T-helper 9 cell (primary cell): ENCODE measurements at places on chromosomes 7 and 10.

DNA sequence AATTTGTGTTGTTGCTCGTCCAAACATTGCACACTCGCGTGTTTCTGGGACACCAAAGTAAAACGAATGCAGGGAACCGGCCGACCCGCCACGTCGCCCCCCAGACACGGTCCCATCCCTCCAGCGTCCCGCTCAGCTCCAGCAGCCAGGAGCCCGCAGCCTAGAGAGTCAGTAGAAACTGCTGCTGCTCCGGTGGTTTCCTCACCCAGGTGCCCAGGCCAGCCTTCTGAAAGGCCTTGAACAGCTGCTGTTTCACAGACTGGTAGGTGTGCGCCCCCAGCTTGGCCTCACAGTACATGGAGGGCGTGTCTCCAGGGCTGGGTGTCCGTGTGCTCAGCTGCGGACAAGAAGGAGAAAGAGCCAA is 126.8 kb downstream of the WDR37 start:
- DNase-seq = no peak

- DNase-seq = no peak
These were observed 632.5 kb upstream of the NRP1 start for GRCh38 chr10:33966946-33967345.

DNA sequence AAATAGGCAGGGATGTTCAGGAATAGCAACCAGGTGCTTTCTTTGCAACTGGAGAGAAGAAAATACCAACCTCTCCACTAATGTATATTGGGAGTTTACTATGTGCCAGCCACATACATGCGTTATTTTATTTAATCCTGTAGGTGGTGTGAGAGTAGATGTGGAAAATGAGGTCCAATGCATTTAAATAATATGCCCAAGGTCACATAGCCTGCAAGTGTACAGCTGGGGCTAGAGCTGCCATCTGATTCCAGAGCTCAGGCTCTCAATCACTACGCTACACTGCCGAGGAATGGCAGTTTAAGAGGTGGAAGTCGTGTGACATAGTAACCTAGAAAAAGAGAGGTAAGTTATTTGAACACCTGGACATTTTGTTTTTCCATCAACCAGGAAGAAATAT is 277.0 kb downstream of the EXOC4 start:
- no peak for DNase-seq

GRCh38 chr10:130045091-130045652 is 65.5 kb downstream of the C10orf143 start:
- no peak for DNase-seq

GRCh38 chr7:51128545-51129435 is 187.8 kb downstream of the COBL start:
- no peak for DNase-seq

DNA sequence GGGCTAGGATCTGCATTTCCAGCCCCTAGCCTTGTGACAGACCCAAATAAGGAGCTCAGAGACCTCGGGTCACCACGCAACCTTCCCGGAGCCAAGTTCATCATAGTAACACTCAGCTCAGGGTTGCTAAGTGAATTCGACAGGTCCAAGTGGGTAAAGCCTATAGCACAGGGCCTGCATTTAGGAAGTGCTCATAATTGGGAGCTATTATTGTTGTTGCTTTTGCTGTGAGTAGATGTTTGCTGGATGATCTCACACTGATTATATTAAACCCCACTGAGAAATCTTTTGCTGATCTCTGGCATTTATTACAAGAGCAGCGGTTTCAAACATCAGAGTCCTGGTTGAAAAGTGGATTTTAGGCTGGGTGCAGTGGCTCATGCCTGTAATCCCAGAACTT is 20.3 kb upstream of the SAR1A start:
- DNase-seq = no peak
